ENCODE measurements at places on chromosomes 5 and 9.

- no peak for DNase-seq
Measured at GRCh38 chr9:126009047-126009446, 261.9 kb downstream of the PBX3 start.

DNA sequence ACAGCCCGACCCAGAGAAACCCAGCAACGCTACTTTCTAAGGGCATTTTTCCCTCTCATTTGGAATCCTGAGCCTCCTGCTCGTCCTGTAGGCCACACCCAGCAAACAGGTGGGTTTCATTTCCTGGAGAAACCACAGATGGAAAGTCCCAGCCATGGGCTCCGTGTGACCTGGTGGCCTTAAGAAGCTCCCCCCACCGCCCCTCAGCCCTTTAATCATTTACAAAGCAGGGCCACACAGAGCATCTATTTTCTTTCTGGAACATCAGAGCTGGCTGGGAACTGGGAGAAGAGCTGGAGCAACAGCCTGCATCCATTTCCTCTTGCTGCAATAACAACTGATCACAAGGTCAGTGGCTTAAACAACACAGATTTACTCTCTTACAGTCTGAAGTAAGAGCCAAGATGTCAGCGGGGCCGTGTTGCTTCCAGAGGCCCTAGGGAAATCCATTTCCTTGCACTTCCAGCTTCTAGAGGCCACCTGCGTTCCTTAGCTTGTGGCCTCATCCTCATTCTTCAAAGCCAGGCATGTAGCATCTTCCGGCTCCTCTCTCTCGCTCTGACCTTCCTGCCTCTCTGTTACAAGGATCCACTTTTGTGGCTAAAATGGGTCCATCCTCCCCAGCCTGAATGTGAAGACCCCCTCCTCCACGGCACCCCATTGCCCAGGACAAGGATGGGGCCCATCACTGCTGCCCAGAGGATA lies 40.5 kb downstream of the C9orf50 start:
- DNase-seq: peak; percentile 74

DNA sequence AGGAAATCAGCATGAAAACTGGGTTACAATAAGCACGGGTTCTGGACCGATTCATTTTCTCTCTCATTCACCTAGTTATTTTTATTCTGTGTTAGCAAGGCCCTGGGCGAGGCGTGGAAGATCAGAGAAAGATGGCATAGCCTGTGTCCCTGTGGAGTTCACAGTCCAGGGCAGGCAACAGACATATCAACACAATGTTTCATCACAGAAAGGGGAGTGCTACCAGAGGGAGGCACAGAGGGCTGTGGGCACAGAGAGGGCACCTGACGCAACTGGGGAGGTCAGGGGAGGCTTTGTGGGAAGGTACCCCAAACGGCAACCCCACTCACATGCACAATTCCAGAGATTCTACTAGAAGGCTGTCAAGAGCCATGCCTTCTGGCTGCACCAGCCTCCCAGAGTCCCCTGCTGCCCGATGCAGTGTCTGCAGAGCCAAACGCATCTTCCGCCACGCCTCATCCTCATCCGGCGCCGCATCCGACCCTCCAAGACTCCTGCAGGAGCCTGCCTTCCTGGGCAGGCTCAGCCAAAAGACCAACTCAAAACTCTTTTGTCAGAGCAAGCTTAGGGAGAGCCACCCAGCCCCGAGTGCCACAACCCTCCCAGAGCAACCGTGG lies 1.4 kb downstream of the FAM193B start:
- no peak for DNase-seq

- no peak for DNase-seq
Measured at GRCh38 chr9:28503573-28503972, 930.3 kb upstream of the C9orf72 start.

GRCh38 chr5:68376935-68377334 lies 161.4 kb downstream of the PIK3R1 start:
- no peak for DNase-seq

DNA sequence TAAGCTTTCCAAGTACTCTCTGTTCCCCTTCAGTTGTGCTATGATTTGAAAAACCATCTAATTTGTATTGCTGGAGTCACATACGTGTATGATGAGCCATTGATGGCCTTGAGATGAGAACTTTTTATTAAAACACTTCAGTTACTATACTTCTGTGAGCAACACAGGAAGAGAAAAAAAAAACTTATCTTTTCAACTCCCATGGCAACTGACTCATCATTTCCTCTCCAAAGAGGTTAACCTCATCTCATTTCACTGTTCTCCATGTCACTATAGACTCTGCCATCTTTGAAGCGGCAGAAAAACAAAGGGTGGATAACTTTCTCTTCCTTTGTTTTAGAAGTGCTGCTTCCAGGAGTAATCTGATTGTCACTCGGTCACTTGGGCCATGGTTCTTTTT lies 104.3 kb upstream of the PCSK1 start:
- no peak for DNase-seq
